ENCODE measurements at places on chromosomes 5 and 9.
A peak's percentile ranks its signal among the peaks of the same experiment; 100 is the strongest.

DNA sequence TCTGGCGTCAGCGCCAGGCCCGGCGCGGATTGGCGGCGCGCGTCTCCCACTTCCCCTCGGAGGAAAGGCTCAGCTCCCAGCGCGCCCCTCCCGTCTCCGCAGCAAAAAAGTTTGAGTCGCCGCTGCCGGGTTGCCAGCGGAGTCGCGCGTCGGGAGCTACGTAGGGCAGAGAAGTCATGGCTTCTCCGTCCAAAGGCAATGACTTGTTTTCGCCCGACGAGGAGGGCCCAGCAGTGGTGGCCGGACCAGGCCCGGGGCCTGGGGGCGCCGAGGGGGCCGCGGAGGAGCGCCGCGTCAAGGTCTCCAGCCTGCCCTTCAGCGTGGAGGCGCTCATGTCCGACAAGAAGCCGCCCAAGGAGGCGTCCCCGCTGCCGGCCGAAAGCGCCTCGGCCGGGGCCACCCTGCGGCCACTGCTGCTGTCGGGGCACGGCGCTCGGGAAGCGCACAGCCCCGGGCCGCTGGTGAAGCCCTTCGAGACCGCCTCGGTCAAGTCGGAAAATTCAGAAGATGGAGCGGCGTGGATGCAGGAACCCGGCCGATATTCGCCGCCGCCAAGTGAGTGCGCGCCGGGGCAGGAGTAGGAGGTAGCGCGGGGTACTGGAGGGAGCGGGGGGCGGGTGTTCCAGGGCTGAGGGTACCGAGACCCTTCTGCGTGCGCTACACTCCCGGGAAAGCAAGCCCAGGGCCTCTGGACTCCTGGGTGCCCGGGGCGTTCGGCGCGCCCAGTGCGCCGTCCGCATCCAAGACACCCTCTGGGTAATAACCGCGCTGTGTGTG is at the start of gene MSX2:
TSS of gene MSX2 (plus strand) at position 99 of the 777 bp plus-strand sequence. CDS start at position 177, 78 bp downstream.
- no peaks in the 10 kb centered on the region for H3K36me3 ChIP-seq
- H3K27me3 ChIP-seq: peaks cover 88% of the 10 kb centered on the region
- H3K4me1 ChIP-seq: peaks cover 10% of the 10 kb centered on the region
- peak within 1 kb of the TSS; percentile 49 for H3K27ac ChIP-seq
- peak within 1 kb of the TSS; percentile 77 for H3K4me3 ChIP-seq

DNA sequence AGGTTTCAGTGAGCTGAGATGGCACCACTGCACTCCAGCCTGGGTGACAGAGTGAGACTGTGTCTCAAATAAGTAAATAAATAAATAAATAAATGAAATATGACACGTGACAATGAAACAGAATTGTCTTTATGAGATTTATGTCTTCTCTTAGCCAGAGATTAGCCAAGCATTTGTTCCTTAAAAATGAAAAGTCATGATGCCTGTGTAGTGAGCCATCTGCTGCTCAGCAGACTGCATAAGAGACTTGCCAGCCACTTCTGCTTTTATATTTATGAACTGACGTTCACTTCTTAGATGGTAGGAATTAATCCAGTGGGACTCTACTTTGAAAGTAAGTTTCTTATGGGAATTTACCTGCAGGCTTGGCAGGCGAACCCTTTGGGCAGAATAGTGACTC is 227.4 kb downstream of the NR3C1 start:
- H3K27me3 ChIP-seq: no peaks in the 10 kb centered on the region
- H3K4me3 ChIP-seq: no peak overlapping the region
- DNase-seq: no peak
- no peak overlapping the region for H3K27ac ChIP-seq

GRCh38 chr9:133741716-133742115 is 3.6 kb upstream of the SARDH start:
- DNase-seq: no peak
- no peak overlapping the region for H3K4me3 ChIP-seq
- H3K27ac ChIP-seq: no peak overlapping the region
- H3K4me1 ChIP-seq: peaks cover 3% of the 10 kb centered on the region
- H3K36me3 ChIP-seq: no peaks in the 10 kb centered on the region

- peaks cover 64% of the 10 kb centered on the region for H3K4me1 ChIP-seq
- peaks cover 16% of the 10 kb centered on the region for H3K27me3 ChIP-seq
- DNase-seq: no peak
- peak overlapping the region; percentile 93 for H3K4me3 ChIP-seq
Observed at GRCh38 chr9:34458959-34459340, 345 bp downstream of the DNAI1 start.

DNA sequence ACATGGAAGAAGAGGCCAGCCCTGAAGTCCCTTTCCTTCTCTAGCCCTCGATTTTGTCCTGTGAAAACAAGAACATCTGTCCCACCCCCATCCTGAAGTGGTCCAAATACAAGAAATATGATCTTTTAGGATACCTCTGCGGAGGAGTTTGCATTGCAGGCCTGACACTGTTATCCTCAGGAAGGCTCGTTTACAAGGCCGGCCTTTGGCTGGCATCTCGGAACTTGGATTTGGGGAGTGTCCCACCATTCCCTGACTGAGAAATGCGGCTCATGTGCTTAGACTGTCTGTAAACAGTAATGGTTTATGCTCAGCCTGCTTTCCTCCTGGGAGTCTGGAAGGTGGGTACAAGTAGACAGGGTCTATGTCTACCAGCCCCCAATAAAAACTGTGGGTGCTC is 26.4 kb downstream of the WHRN start:
- no peaks in the 10 kb centered on the region for H3K27me3 ChIP-seq
- no peaks in the 10 kb centered on the region for H3K36me3 ChIP-seq
- H3K27ac ChIP-seq: no peak overlapping the region
- no peak for DNase-seq
- peaks cover 33% of the 10 kb centered on the region for H3K4me1 ChIP-seq
- H3K4me3 ChIP-seq: no peak overlapping the region

DNA sequence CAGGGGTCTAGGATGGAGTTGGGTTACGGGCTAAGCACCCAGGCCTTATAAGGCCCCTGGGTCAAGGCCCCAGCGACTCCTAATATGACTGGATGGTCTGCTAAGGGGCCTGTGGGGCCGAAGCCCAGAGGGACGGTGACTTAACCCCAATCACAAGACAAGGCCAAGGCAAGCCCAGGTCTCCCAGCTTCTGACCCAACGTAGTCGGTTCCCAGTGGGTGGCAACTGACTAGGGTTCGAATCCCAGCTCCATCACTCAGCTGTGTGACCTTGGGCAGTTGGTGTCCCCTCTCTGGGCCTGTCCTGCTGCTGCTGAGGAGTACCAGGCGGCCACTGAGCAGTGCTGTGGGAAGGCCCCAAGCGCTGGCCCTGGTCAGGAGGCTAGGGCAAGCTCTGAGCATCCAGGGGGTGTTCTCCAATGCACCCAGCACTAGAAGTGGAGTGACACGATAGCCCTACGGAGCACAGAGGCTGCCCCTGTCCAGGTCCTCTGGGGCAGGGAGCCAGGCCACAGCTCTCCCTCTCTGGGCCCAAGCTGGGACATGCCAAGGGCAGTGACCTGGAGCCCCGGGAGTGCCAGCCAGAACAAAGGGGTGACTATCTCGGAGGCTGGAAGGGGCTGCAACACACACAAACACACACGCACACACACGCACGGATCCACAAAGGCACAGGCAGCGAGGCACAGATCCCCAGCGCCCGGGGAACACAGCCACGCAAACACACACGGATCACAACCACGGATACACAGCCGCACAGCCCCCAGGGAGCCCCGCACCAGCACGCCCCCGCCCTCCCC is 512 bp downstream of the AK1 start:
- H3K27ac ChIP-seq: no peak overlapping the region
- H3K36me3 ChIP-seq: no peaks in the 10 kb centered on the region
- H3K4me3 ChIP-seq: peak overlapping the region; percentile 36
